CD4-positive, alpha-beta T cell treated with Interleukin-1 beta for 1 hour (primary cell): ENCODE measurements at places on chromosomes 7 and 10.

DNA sequence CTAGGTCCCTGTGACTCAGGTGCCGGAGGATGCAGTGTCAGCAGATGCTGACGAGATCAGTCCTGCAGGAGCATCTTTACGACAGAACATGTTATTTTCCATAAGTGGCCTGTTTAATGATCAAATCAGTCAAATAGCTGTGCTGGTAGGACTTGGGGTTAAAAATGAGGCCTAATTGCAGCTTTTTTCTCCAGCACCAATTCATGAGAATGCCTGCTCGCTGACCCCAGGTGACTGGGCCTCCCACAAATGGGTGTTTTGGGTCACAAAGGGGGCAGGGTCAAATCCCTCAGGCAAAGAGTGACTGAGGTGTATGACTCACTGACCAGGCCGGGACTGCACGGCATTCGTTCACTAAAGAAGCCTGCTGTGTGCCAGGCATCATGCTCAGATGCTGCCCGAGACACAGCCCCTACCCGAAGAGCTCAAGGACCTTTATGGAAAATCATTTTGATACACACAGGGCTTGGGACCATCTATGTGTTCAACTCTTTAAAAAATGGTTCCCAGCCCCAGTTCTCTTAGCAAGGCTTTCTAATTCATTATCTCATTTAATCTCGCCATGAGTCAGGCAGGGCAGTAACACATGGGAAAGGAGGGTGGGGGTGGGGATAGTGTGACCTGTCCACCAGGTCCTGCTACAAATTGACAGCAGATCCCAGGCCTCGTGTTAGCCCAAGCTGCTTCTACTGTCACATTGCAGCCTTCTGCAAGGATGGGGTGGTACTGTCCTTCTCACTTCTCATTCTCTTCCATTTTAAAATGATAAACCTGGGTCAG, 21.1 kb downstream of the ZNF775 start:
- no peak for DNase-seq

DNA sequence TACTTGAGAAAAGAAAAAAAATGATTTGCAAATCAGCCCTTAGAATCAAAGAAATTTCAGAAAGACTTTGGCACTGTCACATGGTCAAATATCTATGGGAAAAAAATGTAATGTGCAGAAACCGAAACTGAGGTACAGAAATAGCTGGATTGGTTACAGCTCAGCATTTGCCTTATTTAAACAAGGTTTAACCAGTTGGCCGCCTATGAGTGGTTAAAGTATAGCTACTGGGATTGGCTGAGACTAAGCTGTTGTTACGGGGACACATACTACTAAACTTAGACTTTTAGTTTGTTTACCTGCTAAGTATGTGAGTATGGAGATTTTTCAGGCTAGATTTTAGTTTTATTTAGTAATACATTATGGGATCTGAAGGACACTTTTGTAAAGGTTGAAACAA, 38.6 kb downstream of the SFTPD start:
- DNase-seq = no peak

DNA sequence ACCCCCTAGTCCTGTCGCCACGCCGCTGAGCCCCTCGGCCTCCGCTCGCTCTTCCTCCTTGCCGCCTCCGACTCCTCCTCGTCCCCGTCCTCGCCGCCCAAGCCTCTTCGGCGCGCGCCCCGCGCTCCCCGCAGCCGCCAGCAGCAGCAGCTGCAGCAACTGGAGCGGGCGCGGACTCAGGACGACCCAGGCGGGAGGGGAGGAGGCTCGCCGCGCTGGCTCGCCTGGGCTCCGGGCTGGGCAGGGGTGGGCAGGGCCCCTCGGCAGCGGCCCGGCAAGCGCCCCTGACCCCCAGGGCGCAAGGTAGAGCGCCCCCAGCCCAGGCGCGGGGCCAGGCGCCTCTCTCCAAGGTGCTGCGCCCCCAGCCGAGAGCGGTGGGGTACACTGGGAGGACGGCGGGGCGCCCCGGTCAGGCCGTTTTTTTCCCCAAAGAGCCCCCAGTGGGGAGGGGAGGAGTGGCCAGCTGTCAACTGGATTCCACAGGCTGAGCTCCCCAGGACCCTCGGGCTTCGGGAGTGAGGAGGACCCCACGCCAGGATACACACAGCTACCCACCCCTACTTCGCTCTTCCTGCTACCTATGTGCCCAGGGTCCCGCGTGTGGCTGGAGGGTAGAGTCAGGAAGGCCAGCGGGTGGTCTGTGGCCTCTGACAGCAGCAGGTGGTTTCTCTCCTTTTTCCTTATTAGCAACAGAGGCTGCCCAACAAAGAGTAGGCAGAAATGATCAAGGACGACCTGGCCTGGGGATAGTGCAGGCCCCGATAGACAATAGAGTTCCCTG, 903 bp upstream of the KCNMA1 start:
- DNase-seq = no peak

- DNase-seq = no peak
Measured at GRCh38 chr10:104650072-104650471, 9.0 kb downstream of the SORCS3 start.

- DNase-seq = no peak
Measured at GRCh38 chr7:85196696-85197095, 9.8 kb upstream of the SEMA3D start.
